Small intestine (tissue), 16 donors: ENCODE measurements at places on chromosomes 3 and 15. TPM values are rescaled to one million over a fixed set of nuclear protein-coding genes. Genes with fewer than 3 reads are reported as not detected.

DNA sequence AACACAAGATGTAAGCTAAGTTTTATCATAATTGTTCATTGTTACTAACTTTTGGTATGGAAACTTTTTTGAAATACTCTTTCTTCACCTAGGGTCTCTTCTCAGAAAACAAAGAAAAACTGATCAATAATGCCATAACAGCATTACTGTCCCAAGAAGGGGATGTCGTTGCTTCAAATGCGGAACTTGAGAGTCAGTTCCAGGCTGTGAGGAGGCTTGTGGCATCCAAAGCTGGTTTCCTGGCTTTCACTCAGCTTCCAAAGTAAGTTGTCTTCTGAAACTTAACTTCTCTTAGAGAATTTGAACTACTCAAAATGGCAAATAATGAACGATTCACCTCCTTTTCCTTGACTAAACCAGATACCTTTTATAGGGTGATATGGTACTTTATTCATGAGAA, 39.3 kb downstream of the DNAJC13 start:
- peaks cover 9% of the 10 kb centered on the region for H3K36me3 ChIP-seq
- no peak overlapping the region for H3K4me3 ChIP-seq
- H3K27me3 ChIP-seq: no peaks in the 10 kb centered on the region
- H3K4me1 ChIP-seq: no peaks in the 10 kb centered on the region
- DNase-seq: no peak

DNA sequence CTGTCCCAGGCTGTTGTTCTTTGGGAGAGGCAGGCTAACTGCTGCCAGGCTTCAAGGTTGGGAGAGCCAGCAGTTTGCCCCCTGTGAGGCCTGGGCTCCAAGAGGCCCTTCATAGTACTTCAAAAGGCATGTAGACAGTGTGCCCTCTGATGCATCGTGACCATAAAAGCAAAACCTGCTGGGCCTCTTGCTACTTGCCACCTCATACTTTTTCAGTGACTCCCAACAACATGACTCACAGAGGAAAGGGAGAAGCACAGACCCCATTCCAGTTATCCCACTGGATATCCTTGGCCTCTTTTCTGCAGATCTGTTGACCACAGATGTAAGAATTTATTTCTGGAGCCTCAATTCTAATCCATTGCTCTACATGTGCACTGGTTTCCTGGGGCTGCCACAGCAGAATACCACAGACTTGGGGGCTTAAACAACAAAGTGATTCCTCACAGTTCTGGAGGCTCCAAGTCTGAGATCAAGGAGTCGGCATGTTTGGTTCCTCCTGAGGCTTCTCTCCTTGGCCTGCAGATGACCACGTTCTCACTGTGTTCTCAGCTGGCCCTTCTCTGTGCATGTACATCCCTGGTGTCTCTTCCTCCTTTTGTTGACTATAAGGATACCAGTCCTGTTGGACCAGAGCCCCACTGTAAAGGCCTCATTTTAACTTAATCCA, 8.9 kb upstream of the NSMCE3 start:
- DNase-seq: no peak
- no peak overlapping the region for H3K27ac ChIP-seq
- H3K4me3 ChIP-seq: no peak overlapping the region

- no peaks in the 10 kb centered on the region for H3K27me3 ChIP-seq
- no peak overlapping the region for H3K4me3 ChIP-seq
- no peak overlapping the region for H3K27ac ChIP-seq
- no peaks in the 10 kb centered on the region for H3K36me3 ChIP-seq
- peak; percentile 68 for DNase-seq
- H3K4me1 ChIP-seq: peaks cover 19% of the 10 kb centered on the region
Measured at GRCh38 chr15:101501703-101502373, 12.3 kb upstream of the PCSK6 start.

Gene TTC21A
- 1.7 TPM for polyA plus RNA-seq

DNA sequence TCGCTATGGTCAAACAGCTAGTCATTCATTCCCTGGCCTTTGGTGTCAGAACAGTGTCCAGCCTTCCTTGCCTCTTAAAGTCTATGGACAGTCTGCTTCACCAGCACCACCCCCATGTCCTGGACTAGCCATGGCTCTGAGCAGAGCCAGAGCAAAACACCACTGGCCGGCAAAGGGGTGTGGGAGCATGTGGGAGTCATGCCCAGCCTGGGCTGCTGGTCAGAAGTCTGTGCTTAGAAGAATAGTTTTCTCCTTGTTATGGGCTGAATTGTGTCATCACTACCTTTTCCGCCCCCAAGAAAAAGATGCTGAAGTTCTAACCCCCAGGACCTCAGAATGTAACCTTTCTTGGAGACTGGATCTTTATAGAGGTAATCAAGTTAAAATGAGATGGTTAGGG, 132.9 kb upstream of the LPP start:
- H3K4me3 ChIP-seq: no peak overlapping the region
- peaks cover 18% of the 10 kb centered on the region for H3K4me1 ChIP-seq
- H3K27me3 ChIP-seq: no peaks in the 10 kb centered on the region
- no peak overlapping the region for H3K27ac ChIP-seq

GRCh38 chr3:94232921-94233320, 170.1 kb downstream of the NSUN3 start:
- H3K27me3 ChIP-seq: no peaks in the 10 kb centered on the region
- no peak overlapping the region for H3K4me3 ChIP-seq
- H3K4me1 ChIP-seq: no peaks in the 10 kb centered on the region

Gene PDZRN3
- polyA plus RNA-seq: 11.9 TPM

DNA sequence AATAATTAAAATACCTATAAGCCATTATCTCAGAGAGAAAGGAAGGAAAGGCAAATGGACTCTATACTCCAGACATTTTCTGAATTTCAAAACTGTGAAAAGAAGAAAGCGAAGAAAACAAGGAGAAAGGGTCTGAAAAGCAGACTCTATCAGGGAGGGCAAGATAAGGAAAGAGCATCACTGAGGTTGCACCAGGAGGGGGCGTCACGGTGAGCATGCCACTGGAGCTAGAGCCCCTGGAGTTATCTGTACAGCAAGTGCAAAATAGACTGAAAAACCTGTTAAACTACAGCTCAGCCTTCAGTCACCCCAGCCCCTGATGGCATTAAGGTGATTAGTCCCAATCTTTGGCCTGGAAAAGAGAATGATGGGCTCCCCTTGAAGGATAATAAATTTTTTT, 514.3 kb downstream of the GABRG3 start:
- DNase-seq: no peak
- no peak overlapping the region for H3K4me3 ChIP-seq
- no peaks in the 10 kb centered on the region for H3K27me3 ChIP-seq
- H3K36me3 ChIP-seq: no peaks in the 10 kb centered on the region
